ENCODE measurements at places on chromosomes 7 and 10.

- peak; percentile 62 for DNase-seq
Measured at GRCh38 chr10:50326757-50327701, 75.7 kb upstream of the ASAH2 start.

GRCh38 chr7:85483177-85483576, 296.3 kb upstream of the SEMA3D start:
- DNase-seq: peak; percentile 64

DNA sequence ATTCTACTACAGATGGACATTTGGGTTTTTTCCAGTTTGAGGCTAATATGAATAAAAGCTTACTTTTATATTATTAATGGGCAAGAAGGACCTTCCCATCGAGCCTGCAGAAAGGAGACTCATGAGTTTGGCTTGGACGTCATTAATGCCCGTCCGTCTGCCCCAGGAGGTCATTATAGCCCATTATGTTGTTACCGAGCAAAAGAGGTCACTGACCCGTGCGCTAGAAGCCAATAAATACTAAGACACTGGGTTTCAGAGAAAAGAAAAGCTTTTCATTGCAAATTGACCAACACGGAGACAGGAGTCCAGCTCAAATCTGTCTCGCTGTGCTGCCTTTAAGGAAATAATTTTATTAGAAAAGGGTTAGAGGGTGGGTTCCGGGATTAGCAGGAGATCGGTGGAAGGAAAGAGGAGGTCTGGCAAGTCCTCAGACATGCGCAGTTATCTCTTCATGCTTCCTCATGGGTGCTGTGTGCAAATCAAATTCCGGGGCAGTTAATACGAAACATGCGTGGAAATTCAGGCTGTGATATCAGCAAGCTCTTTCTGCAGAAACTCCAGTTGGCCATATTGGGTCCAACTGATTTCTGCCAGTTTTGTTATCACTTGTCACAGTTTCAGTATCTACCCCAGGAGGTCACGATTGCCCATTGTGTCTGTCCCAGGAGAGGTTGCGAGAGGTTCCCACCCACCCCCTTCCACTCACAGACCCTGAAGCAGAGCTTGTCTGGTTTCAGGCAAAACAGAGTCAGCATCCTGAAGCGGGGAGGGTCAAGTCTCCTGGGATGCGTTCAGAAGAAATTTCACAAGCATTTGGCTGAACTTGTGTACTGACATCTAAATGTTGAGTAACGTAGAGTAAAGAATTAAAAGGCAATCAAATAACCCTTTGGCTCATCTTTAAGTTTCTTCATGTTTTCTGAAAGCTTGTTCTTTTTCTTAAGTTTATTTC, 1.1 kb upstream of the GALNTL5 start:
- DNase-seq: peak; percentile 52

- no peak for DNase-seq
Measured at GRCh38 chr10:110643035-110643652, 992 bp upstream of the RBM20 start.

DNA sequence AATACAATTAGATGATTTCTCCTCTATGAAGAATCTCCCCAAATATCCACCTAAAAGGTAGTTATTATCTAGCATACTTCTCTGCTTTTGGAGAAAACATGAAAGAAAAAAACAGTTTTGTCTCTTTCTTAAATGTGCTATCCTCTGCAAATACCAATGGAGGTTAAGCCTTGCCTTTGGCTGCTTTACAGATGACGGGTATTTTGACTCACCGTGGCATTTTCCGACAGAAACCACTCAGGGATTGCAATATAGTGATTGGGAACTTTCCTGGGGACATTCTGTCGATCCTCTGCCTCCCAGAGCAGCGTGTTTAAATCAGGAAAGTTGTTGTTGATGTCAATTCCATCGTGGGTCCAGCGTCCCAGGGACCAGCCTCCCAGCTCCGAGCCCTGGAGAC, 100.6 kb downstream of the GPR26 start:
- no peak for DNase-seq

GRCh38 chr10:80122746-80123145, 9.8 kb upstream of the PLAC9 start:
- DNase-seq: no peak

DNA sequence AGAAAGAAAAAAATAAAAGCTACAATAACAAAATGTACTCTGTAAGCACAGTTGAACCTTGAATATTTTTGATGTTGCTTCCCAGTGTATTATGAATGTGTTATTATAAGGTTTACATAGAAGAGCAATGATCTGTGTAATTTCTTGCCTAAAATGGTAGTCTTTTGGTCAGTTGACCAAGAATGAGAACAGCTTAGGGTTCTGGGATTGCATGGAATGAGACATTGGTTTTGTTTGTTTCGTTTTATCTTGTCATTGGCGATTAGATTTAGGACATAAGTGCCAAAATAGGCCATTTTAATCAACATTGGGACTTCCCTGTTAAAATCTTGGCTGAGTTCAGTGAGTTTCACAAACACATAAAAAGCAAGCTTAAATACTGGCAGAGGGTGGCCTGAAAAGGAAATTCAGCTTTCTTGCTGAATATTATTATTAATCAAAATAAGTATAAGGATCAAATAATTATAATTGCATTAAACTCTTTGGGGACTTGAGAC, 49.1 kb upstream of the GLCCI1 start:
- DNase-seq: no peak

DNA sequence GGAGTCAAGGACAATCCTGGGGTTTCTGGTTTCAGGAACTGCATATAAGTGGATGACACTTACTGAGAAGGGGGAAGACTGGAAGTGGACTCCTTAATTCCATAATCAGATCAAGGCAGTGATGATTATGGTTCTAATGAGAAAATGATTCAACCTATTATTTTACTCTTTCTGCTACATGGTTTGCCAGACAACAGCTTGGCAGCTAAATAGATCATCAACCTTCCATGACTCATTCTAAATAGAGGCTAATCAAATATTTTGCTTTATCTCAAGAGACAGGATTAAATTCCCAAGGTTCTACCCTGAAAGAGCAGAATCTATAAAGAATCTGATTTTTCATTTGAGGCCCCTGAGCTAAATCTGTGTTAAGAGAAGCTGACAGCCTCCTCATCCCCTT, 46.3 kb downstream of the CNNM1 start:
- no peak for DNase-seq

GRCh38 chr10:29470843-29471543, 163.8 kb downstream of the SVIL start:
- DNase-seq: no peak

GRCh38 chr7:114789161-114789560, 132.7 kb upstream of the MDFIC start:
- DNase-seq: peak; percentile 21

DNA sequence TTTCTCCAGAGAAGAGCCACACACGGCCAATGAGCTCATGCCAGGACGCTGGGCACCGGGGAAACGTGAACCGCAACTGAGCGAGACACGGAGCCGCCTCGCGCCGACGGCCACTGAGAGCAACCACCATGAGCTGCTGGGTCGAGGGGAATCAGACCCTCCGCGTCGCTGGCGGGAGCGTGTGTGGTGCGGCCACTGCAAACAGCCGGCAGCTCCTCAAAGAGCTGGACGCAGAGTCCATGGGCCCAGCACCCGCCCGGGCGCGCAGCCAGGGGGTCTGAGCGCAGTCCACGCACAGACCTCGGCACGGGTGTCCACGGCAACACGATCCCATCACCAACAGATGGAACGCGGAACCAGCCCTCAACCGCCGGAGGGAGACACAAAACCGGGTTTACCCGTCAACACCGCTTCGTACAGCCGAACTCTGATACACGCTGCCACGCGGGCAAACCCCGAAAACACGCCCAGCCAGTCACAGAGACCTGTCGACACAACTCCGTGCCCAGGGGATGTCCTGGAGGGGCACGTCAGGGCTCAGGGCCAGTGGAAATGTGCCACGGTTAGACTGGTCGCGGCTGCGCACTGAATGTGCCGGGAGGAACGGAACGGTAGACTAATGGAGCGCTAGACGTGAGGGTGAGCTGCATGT, 147.1 kb downstream of the ELFN1 start:
- DNase-seq: no peak

DNA sequence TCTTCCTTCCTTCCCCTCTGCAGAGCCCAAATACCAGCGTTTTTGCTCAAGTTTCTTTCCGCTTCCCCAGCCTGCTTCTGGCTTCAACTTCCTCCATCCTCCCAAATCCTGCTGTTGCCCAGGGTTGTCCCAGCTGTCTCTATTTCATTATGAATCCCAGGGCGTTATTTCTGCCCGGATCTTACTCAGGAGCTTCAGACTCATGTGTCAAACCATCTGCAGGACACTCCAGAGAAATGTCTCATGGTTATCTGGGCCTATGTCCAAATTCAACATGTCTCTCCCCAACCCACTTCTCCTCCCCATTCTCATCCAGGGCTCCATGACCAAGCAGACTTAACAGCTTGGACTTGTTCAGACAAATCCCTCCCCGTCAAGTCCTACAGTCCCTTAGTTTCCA, 15.6 kb downstream of the ARHGAP22 start:
- peak; percentile 38 for DNase-seq

DNA sequence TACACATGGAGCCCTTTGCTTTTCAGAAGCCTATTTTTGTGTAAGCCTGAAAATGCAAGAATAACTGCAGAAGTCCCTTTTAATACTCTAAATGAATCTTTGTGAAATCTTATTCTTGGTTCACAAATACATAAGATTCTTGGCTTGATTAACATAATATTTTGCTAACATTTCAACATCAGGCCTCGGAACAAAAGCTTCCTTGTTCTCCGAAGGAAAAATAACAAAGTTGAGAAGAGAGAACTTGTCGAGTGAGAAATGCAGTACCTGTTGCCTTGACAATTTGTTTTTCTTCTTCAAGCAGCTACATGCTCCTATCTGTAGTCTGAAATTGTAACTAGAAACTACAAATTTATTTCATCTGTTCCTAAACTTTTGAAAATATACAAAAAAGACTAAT, 8.5 kb downstream of the NT5C2 start:
- DNase-seq: no peak

DNA sequence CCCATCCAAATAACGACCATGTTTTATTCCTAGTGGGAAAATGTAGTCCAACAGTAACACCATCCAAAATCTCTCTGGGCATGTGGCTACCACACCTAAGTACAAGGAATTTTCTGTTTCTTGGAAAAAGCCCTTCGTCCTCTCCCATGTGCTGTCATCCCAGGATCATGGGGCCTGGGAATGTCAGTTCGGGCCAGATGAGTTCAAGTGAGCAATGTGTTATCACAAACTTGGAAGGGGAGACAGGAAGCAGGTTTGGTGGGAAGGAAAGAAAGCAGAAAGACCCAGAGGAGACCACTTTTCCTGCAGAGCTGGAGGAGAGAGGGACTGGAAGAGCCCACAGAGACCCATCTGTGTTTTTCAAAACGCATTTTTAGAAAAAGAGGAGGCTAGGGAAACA, 110.8 kb downstream of the PLXNA4 start:
- DNase-seq: no peak

- DNase-seq: peak; percentile 79
Measured at GRCh38 chr7:66699998-66700397, 40.5 kb upstream of the RABGEF1 start.

GRCh38 chr10:23291551-23292334, 52.9 kb downstream of the C10orf67 start:
- peak; percentile 66 for DNase-seq

GRCh38 chr10:3476186-3476585, 303.6 kb upstream of the PITRM1 start:
- DNase-seq: no peak

DNA sequence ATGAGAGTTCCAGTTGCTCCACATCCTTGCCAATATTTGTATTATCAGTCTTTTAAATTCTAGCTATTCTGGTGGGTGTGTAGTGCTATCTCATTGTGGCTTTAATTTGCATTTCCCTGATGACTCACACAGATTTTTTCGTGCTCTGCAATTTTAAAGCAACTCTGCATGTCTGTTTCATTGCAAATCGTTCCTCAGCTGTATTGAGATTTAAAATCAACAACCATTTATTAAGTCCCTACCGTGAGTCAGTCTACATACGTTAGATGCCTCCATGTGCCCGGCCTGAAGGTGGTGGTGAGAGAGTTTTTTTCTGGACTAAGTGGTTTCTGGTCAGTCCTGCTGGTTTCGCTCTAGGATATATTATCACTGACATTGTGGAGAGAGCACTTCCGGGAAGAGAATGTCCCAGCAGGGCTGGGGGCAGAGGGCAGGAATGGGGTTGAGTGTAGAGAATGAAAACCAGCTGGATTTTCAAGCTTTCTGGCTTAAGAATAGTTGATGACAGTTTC, 8.4 kb upstream of the HYCC1 start:
- peak; percentile 98 for DNase-seq

- no peak for DNase-seq
Measured at GRCh38 chr7:55420530-55420929, 55.4 kb downstream of the LANCL2 start.

DNA sequence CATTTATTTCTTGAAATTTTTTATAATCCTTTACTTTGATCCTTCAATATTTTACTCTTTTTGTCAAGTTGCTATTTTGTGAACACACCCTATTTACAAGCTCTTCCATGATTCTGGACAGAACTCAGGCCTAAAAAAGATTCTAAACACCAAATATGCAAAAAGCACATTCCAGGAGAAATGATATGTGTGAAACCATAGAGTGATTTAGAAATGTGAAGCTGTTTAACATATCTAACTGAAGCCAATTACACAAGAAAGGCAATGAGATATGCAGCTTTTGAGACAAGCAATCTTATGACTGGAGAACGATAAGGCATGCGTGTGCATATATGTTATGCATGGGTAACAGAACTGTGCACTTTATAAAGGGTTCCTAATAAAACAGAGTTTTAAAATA, 243.0 kb downstream of the CACNA2D1 start:
- DNase-seq: no peak

GRCh38 chr10:36380538-36380937, 738.4 kb upstream of the FZD8 start:
- DNase-seq: no peak
